ENCODE measurements at places on chromosomes 3 and 15.

DNA sequence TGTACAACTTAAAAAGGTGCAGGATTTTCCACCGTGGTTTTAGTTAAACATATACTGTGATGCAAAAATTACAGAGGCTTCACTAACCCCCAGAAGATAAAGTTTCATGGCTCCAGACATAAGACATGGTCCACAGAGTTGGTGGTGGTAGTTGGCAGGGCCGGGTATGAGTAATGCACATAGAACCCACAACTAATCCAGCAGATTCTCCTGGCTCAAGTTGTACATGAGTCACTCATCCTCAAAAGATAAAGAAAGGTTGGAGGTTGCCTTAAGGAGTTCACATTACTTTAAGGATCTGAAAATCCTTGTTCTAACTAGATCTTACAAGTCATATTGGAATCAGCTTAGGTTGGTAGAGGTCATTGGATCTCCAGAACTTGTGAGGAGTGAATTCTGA lies 98.3 kb upstream of the ZBTB20 start:
- peak; percentile 93 for DNase-seq

DNA sequence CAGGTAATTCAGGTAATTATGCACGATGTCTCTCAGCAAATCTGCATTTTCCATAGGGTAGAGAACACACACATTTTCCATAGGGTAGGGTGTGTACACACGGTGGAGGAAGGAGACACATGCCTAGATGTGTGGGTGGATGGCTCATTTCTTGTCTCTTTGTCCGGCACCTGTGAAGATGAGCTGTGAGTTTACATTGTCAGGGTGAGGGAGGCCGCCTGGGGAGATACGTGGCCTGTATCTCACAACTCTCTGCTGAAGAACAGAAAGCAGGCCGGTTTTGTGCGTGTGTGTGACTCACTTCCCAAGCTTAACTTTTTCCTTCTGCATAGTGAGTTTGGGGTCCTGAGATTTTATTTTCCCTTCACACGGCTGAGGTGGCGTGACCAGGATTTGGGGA lies 60.3 kb downstream of the SLC6A6 start:
- peak; percentile 95 for DNase-seq

DNA sequence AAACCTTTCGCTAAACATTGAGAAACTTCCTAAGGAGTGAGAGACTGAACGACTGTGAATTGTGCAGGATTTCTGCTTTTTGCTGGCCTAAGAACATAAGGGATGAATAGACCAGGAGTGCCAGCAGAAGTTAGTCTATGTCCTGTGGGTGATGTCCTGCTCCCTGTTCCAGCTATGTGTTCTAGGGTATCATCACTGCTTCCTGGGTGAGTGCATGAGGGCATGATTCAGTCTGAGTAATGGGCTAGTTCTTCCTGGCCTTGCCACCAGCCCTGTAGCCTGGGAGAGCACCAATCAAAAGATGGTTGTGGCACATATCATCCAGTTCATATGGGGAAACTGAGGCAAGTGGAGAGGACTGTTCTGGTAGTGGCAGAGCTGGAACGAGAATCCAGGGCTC lies 153.9 kb upstream of the TPM1 start:
- peak; percentile 62 for DNase-seq

DNA sequence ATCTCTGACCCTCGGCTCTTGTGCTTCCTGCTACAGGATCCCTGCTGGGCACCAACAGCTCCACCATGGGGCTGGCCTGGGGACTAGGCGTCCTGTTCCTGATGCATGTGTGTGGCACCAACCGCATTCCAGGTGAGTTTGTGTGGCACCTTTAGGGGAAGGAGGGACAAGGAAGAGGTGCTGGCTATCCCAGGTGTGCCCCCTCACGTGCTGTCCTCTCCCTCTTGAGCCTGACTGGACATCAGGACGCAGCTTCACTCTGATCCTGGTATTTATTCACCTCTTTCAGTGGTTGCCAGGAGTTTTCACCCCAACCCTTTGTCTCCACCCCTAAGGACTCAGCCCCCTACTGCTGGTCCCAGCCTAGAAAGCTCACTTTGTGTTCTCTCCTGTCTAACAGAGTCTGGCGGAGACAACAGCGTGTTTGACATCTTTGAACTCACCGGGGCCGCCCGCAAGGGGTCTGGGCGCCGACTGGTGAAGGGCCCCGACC lies 960 bp downstream of the THBS1 start:
- DNase-seq = peak; percentile 69

DNA sequence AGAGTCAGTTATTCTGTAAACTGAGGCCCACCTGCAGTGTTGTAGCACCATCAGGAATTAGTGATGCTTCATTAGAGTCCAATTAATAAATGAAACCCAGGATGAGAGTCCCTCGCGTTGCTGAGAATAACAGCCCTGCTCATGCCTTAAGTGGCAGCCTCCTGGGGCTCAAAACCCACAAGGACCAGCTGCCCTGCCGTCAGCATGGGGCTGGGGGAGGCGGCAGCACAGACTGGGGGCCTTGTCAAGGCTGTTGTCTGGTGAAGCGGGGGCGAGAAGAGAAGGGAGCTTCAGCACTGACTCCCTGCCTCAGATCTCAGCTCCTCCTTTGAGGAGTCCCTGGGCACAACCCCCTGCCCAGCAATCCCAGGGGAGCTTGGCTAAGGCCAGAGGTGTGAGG lies 21.0 kb downstream of the CCDC33 start:
- DNase-seq = no peak

DNA sequence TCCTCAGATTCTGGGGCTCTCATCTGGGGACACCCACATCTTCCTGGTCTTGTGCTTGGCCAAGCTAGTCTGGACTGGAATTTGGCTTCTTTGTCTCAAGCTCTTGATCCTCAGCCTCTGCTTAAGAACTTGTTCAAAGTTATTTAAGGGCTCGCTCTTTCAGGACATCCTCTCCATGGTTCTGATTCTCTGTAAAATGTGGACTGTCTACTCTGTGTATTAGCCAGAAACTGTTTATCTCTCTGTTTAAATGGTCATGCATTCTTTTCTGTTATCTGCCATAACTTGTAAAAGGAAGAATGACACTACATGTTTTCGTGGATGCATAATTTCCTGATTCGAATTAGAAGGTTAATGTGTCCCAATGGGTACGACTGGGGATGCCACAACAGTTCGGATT lies 79.4 kb downstream of the COL6A5 start:
- no peak for DNase-seq

- peak; percentile 19 for DNase-seq
These were observed 87.0 kb upstream of the STT3B start for GRCh38 chr3:31445701-31446100.

GRCh38 chr3:2944628-2945027 lies 165.5 kb downstream of the IL5RA start:
- DNase-seq = no peak

DNA sequence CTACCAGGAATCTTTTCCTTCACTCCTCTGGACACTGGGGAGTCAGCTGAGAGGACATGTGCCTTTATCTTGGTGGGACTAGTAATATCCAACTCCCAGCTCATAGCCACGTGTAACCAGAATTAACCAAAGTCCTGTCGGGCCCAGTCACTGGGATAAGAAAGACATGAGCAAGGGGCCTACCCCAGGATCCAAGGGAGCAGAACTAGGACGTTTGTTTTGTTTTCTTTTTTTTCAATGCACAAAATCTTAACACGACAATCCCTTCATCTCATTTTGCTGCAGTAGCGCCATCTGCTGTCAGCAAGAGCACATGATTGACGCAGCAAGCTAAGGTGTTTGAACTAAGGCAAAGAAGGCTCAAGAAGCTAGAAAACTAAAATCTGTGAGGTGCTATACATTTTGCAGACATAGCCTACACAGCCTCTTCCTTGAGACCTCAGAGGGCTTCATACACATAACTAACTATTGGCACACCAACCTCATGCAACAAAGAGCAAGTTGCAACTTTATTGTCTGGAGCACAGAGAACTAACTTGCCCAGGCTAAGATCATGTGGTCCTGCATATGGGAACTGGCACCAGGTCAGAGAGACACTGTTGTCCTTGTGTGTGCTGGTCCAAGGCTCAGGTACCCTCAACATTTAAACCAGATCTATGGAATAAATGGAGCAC lies 43.6 kb downstream of the RLBP1 start:
- DNase-seq = peak; percentile 76

GRCh38 chr3:53147151-53147902 lies 13.7 kb upstream of the PRKCD start:
- DNase-seq = no peak

- DNase-seq = peak; percentile 68
These were observed 390.4 kb downstream of the ZBTB20 start for GRCh38 chr3:114756506-114757279.

DNA sequence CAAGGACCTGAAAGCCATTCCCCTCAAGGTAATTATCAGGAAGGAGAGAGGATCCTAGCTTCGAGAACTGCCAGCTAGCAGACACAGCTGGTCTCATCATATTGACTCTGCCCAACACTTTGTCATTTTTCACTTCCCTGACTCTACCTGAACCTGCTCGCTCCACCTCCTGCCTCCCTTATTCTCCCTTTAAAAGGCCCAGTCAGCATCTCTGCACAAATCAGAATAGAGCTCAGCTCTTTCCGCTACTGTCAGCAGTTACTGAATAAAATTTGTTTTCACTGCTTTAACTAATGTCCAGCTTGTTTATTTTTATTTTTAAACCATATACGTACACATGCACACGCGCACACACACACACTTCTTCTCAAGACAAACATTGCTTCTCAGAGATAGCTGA lies 57.2 kb upstream of the MCF2L2 start:
- DNase-seq = no peak

- DNase-seq = peak; percentile 93
These were observed 14.8 kb downstream of the BDH1 start for GRCh38 chr3:197540961-197541377.

DNA sequence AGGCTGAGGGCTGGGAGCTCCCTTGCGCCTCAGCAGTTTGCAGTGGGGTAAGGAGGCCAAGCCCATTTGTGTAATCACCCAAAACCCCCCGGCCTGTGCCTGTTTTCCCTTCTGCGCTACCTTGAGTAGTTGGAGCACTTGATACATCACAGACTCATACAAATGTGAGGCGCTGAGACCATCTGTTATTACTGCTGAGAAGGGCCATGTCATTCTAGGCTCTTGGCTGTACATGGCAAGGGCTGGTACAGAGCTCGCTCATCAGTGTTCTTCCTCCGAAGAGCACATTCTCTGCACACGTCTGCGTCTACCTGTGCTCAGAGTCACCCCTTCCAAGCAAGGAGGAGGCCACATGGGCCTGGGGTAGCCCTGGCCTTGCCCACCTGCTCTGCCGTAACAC lies 9.3 kb downstream of the PLA2G4B start:
- DNase-seq = no peak

- DNase-seq = no peak
These were observed 38.9 kb upstream of the PIAS1 start for GRCh38 chr15:68015244-68015643.

DNA sequence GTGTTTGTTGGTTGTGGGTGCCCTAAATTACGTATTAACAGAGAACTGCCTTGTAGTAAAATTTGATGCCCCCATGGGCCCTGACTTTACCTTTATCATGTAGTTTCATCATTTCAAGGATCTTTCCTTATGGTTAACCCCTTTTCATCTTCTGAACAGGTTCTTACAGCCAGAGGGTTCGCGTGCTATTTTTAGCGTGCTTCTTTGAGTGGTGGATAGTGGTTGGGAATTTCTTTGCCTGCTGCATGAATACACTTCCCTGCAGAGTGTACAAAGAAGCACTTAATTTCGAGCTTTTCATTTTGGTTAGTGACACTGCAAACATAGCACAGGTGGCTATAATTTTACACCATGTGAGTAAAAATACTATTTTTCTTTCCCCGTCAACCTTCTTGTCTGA lies 231.8 kb downstream of the ROBO2 start:
- DNase-seq = no peak

DNA sequence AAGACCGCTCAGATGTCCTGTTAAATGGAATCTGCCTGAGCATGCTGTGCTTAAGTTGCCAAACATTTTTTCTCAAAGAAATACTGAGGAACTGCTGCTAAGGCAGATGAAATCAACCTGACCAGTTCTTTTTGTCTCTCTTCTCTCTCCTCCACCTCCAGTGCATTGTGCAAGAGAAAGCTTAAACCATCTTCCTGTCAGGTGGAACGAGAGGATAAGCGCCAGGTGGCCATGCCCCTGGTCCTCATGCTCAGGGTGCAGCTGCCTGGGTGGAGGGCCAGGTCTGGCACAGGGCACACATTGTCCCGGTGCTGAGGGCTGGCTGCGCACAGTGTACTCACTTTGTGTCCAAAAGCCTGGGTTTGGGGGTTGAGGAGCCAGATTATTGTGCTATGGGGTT lies 176.2 kb upstream of the TP63 start:
- DNase-seq = peak; percentile 60

DNA sequence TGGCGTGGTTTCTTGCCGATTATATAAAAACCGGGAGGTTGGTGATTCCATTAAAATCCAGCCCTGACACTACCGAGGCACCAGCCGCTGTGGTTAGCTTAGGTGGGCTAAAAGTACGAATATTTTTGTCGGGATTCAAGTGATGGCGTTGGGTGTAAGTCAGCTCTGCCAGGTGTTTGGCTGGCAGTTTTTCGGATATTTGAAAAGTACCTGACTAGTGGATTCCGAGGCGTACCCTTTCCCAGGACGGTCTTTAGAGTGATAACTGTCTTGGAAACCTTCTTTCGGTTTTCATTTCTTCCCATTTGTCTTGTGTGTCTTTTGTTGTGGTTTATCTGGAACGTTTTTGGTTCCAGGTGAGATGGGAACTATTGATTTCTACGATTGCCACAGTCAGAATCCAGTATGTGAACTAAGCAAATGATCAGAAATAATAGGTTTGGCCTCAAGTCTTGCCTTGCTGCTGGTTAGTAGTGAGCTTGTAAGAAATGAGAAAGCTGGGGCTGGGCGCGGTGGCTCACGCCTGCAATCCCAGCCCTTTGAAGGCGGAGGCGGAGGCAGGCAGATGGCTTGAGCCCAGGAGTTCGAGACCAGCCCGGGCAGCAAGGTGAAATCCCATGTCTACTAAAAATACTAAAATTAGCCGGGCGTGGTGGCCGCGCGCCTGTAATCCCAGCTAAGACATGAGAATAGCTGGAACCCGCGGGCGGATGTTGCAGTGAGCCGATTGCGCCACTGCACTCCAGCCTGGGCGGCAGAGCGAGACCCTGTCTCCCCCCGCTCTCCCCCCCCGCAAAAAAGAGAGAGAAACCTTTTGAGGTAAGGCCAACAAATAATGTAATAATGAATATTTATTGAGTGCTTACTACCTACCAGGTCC lies 1.4 kb downstream of the FYTTD1 start:
- DNase-seq = peak; percentile 57

DNA sequence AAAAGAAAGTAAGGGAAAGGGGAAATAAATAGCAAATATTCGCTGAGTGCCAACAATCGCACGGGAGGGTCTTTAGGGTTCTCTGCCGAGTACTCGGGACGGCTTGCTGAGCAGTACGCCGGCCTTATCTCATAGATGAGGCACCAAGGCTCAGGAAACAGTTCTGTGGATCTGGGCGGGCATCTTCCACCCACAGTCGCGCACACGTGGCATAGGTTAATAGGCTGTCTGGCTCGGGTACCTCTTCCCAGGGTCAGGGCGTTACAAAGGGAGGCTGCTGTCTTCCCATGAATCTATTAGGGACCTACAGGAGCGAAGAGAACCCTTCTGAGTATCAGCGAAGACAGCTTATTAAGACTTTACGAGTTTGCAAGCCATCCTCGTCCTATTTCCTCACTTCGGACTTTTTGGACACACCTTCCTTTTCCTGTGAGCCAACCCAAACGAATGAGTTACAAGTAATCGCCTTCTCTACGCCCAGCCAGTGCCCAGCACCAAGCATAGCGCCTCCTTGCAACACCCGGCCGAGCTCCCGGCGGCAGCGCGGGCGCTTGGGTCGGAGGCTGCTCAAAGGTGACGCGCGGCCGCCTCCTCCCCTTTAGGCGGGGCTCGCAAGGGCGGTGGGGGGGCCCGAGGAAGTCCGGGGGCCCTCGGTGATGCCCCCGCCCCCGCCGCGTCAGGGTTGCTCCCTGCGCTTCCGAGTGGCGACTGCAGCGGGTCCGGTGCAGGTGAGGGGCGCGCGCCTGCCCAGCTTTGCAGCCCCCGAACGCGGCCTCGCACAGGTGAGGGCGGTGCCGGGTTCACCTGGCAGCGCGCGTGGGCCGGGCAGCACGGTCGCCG lies at the start of gene MCTP2:
Gene MCTP2 (plus strand): TSS at position 679 of the 840 bp plus-strand sequence. CDS start 66,705 bp downstream, outside the sequence.
- peak; percentile 97 for DNase-seq
